NCI-H2081 treated with DMSO at 0.1 percent for 48 hours (cell line): ENCODE measurements at places on chromosomes 1 and 21.

- DNase-seq = no peak
Observed at GRCh38 chr1:37478890-37479254, 4.5 kb downstream of the ZC3H12A start.

DNA sequence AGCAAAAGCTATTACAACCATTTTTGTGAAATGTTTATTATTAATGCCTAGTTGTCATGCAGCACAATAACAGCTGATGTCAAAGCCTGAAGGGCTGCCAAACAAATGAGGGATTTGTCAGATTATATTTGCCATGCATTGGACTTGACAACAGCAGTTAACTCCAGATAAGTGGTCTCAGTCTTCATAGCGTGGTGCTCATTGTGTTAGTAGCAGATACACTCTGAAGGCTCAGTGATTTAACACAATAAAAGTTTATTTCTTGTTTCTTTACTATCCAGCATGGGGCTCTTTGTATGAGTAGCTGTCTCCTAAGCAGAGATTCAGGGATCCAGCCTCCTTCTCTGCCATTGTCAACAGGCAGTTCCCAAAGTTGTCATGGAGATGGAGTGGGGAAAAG, 76.0 kb upstream of the PTGFRN start:
- no peak for DNase-seq

GRCh38 chr1:16078925-16079656, 5.6 kb upstream of the FAM131C start:
- peak; percentile 68 for DNase-seq

DNA sequence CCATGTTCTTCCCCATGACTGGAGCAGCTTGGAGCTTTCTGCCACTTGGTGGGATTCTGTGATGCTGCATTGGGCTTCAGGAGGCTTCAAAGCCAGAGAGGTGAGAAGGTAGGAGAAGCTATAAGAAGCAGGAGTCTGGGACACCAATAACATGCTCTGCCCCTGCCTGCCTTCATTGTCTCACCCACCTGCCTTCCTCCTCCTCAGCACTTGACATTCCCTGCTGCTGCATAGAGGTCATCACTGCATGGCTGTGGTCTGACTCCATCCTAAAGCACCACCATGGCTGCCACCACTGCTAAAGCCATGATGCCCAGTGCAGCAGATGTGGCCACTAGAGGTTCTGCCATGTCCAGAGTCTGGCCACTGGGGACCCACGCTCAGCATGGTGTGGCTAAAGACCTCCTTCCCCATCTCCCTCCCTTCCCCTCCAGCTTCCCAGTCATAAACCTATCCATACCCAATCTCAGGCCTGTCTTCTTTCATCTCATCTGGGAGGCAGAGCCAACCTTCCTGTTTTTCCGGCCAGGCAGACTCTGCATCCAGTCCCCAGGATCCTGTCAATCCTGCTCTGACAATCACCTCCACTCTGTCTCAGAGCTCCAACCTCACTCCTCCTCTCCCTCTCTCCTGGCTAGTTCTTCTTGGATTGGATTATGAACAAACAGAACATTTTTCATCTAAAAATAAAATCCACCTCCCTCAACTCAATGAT, 285.1 kb upstream of the POU3F1 start:
- DNase-seq = no peak

- DNase-seq = no peak
Observed at GRCh38 chr1:116741836-116742565, 12.2 kb upstream of the CD2 start.

GRCh38 chr1:151803915-151804314, 1.3 kb downstream of the LINGO4 start:
- no peak for DNase-seq

- DNase-seq = no peak
Observed at GRCh38 chr21:17388226-17388625, 124.6 kb upstream of the CXADR start.

- DNase-seq = no peak
Observed at GRCh38 chr1:233172201-233172600, 123.3 kb downstream of the PCNX2 start.

GRCh38 chr1:24235921-24236788, 49.1 kb upstream of the IFNLR1 start:
- DNase-seq = no peak

GRCh38 chr1:57492586-57493226, 68.8 kb upstream of the DAB1 start:
- DNase-seq = no peak

DNA sequence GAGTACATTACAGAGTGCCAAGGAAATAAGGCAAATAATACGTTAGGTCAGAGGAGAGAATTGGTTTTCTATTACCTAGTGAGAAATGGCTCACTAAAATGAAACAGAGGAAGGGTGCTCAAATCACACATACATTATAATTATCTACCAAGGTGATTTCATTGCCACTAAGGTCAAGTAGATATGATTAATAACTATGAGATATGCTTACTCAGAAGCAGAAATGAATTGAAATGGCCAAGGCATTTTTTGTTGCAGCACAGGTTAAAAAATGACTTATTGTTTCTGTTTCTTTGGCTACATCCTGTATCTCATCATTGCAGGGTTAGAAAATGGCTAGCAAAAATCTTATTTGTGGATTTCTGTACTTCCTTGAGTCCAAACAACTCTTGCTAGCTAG, 154.5 kb upstream of the GORAB start:
- no peak for DNase-seq

DNA sequence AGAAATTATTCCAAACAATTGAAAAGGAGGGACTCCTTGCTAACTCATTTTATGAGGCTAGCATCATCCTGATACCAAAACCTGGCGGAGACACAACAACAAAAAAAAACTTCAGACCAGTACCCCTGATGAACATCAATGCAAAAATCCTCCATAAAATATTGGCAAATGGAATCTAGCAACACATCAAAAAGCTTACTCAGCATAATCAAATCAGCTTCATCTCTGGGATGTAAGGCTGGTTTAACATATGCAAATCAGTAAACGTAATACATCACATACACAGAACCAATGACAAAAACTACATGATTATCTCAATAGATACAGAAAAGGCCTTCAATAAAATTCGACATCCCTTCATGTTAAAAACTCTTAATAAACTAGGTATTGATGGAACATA, 440.1 kb downstream of the NUF2 start:
- DNase-seq = no peak

GRCh38 chr1:194014014-194014413, 827.6 kb upstream of the B3GALT2 start:
- no peak for DNase-seq

GRCh38 chr1:92820024-92820423, 11.8 kb upstream of the RPL5 start:
- no peak for DNase-seq

DNA sequence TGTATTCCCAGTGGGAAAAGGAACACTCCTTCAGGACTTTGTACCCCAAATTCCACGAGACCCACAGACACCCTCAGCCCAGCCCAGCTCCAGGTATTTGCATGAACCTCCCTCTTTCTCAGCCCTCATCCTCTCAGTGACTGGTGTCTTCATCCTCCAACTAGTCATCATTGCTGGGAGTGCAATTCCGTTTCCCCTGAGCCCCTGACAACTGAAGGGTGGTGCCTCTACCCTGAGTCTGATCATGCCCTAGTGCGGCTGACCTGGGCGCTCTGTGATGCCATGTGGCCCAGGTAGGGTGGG, 3.8 kb upstream of the ZNF692 start:
- DNase-seq = no peak

GRCh38 chr1:55235722-55236121, 20.6 kb upstream of the USP24 start:
- DNase-seq = no peak

DNA sequence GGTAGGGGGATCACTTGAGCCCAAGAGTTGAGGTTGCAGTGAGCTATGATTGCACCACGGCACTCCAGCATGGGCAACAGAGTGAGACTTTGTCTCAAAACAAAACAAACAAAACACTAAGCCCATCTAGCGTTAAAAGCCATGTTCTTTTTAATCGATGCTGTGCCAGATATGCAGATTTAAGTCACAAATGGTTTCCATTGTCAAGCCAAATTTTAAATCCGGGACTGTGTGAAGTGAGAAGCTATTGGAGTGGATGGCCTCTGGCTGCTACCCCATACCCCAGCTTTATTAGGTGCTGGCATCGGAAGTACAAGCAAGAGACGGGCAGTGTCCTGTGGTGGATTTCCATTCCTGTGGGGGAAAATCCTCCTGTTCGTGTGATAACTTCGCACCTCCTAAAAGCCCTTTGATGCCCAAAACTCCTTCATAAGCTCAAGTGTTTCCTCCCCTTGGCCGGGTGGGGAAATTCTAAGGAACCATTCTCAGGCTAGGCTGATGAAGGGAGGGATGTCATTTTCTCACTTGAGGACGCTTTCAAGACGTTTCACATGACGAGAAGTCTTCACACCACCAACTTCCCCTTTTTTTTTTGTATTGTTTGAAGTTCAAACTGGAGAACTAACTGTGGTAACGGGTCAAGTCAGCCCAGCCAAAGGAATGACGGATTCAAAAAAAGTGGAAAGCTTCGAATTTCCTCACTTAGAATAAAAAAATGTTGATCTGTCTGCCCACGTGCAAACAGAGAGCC, 140.8 kb downstream of the KAZN start:
- no peak for DNase-seq

GRCh38 chr1:167095368-167095767, 1.5 kb downstream of the STYXL2 start:
- DNase-seq = no peak

DNA sequence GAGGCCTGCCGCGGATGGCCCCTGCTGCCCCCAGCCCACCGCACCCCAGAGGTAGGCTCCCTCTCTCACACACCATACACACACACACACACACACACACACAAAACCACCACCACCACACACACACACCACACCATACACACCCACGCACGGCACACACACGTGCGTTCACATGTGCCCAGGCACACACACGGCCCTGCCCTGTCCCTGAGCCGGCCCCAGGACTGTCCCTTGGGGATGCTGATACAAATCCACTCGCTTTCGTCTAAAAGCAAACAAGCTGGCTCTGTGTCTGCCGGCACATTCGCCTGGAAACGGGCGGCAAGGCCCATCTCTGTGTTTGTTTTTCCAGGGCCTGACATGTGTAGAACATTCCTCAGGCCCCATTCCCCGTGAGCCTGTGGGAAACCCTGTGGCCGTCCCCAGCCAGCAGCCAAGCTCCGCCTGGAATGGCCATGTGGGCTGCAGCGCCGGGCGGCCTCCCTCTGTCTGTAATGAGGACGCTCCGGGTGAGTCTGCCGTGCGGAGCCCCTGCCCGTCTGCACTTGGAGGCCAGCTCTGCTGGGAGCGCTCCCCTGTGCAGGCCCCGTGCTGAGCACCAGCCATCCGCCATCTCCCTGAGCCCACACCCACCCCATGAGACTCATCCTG, 67.4 kb downstream of the DMRTB1 start:
- no peak for DNase-seq

- DNase-seq = no peak
Observed at GRCh38 chr1:228984107-228984506, 248.8 kb downstream of the RHOU start.

- no peak for DNase-seq
Observed at GRCh38 chr1:215507119-215507518, 60.0 kb upstream of the KCTD3 start.

GRCh38 chr21:35256468-35256988, 207.4 kb upstream of the RUNX1 start:
- peak; percentile 17 for DNase-seq

- no peak for DNase-seq
Observed at GRCh38 chr1:14873677-14874076, 275.2 kb downstream of the KAZN start.

DNA sequence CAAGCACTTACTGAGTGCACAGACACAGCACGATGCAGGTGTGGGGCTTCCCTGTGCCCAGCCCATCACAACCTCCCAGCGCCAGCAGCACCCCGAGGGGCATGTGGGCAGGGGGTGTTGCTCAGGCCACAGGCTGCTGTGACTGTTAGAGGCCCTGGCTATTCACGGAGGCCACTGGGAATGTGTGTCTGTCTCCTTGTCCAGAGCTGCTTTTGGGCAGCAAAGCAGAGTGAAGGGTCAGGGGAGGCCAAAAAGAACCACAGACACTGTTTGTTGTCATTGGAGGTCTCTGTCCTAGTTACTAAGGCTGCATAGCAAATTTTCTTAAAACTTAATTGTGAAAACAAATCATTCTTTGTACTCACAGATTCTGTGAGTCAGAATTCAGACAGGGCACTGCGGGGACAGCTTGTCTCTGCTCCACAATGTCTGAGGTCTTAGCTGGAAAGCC, 49.6 kb downstream of the TNFRSF8 start:
- no peak for DNase-seq

DNA sequence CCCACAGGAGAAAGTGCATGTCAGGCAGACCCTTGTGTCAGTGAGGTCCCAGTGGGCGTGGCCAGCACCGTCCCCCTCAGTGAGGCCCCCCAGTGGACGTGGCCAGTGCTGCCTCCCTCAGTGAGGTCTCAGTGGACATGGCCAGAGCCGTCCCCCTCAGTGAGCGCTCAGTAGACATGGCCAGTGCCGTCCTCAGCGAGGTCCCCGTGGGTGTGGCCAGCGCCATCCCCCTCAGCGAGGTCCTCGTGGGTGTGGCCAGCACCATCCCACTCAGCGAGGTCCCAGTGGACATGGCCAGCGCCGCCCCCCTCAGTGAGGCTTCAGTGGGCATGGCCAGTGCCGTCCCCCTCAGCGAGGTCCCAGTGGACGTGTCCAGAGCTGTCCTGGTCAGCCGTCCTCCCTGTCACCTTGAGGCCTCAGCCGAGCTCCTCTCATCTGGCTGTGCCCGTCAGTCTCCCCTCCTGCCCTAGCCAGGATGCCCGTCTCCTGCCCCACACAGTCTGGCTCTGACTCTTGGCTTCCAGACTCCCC, 35.5 kb downstream of the PDE9A start:
- no peak for DNase-seq

DNA sequence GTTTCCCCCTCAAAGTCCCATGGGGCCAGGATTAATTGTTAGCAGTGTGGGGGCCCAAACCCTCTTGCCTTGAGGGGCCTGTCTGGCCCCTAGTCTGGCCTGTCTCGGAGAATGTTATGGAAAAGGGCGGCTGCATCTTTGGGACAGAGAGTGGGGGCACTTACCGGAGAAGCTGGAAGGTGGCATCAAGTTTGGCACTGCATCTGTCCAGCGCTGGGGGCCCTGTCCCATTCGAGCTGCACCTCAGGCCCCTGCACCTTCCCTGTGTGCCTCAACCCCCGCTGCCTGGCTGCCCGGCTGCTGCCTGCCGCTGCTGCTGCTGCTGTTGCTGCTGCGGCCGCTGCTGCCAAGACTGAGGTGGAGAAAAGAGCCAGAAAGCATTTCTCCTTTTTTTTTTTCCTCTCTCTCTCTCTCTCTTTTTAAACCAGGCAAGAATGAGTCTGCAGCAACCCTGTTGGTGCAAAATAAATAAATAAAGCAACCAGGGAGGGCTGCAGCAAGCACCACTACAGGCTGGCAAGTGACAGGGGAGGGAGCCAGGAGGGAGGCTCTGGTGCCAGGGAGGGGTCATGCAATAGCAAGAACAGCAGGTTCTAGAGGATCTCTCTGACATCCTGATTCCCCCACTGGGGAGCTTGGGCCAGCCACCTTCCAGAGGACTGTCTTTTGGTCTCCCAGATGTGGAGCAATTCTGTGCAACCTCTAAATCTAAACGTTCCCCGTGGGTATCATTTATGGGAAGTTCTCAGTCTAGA, at the start of gene LINGO4:
Gene LINGO4 (minus strand): TSS at position 354 of the 755 bp plus-strand sequence. CDS start 2,715 bp downstream, outside the sequence.
- DNase-seq = no peak

- DNase-seq = no peak
Observed at GRCh38 chr1:203807196-203807595, 11.8 kb downstream of the ZBED6 start.

- DNase-seq = no peak
Observed at GRCh38 chr21:34618941-34619340, 4.0 kb upstream of the RCAN1 start.

- no peak for DNase-seq
Observed at GRCh38 chr1:84301785-84302385, 377 bp downstream of the SAMD13 start.

GRCh38 chr1:116167625-116168276, 56.6 kb downstream of the MAB21L3 start:
- DNase-seq = no peak

- no peak for DNase-seq
Observed at GRCh38 chr1:213899413-213899812, 88.4 kb upstream of the PROX1 start.
